GM04504 (cell line): ENCODE measurements at places on chromosomes 6 and 20.

DNA sequence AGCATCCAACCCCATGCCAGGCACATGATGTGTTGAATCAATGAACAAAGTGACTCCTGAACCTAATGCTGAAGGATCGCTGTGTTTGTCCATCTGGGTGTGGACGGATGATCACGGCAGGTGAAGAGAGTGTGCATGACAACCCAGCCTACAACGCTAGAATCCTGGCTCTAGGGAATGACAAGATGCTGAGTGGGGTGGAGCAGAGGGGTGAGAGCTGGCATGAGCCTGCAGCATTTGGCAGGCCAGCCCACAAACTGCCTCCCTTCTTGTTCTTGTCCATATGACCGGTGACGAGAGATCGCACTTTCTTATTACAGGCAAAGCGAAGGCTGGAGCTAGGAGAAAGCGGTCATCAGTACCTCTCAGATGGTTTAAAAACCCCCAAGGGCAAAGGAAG is 54.7 kb upstream of the CDKAL1 start:
- no peak for DNase-seq

- DNase-seq, result no peak
These were observed 9.2 kb downstream of the FOXA2 start for GRCh38 chr20:22575087-22575721.

- DNase-seq, result no peak
These were observed 32.8 kb upstream of the NTSR1 start for GRCh38 chr20:62675877-62676260.

- no peak for DNase-seq
These were observed 270.8 kb downstream of the BMP7 start for GRCh38 chr20:56995635-56996075.

DNA sequence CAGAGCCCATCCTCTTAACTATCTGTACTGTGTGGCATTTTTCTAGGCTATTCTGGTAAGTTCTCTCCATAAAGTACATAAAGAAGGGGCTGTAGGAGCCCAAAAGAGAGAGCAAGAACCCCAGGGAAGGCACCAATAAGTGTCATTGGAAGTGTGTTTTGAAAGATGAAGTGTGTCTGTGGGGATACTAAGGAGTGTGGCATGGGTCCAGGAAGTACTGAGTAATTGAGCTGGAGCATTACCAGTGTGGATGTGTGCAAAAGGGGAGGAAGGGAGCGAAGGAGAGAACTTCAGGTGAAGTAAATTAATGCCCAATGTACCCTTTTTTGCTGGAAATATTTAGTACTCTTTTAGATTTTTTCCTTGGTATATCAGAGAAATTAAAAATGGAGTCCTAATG is 63.9 kb downstream of the KCNS1 start:
- no peak for DNase-seq

- DNase-seq, result no peak
These were observed 45.9 kb upstream of the SCGN start for GRCh38 chr6:25606151-25606550.
